ENCODE measurements at places on chromosomes 3 and 15. TPM values are rescaled to one million over a fixed set of nuclear protein-coding genes. Genes with fewer than 3 reads are reported as not detected.

DNA sequence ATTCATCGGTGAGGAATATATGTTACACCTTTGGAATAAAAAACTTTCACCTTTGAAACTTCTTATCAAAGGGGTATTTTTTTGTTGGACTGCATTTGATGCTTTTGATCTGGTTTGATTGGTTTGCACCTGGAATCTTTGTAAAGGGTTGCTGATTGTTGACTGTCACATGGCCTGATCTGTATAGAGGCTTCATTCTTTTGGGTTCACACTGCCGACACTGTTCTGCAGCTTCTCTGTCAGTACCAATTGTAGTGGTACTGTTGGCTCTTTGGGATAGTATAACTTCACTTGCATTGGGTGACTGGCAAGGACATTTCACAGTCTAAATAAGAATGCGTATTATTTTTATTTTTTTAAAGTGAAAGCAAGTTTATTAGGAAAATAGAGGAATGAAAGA is 155.7 kb downstream of the DOCK3 start:
- DNase-seq, result no peak

- no peak for DNase-seq
Measured at GRCh38 chr15:36797128-36797527, 217.7 kb downstream of the CDIN1 start.

GRCh38 chr3:11015369-11015768 is 22.8 kb downstream of the SLC6A1 start:
- no peak for DNase-seq

DNA sequence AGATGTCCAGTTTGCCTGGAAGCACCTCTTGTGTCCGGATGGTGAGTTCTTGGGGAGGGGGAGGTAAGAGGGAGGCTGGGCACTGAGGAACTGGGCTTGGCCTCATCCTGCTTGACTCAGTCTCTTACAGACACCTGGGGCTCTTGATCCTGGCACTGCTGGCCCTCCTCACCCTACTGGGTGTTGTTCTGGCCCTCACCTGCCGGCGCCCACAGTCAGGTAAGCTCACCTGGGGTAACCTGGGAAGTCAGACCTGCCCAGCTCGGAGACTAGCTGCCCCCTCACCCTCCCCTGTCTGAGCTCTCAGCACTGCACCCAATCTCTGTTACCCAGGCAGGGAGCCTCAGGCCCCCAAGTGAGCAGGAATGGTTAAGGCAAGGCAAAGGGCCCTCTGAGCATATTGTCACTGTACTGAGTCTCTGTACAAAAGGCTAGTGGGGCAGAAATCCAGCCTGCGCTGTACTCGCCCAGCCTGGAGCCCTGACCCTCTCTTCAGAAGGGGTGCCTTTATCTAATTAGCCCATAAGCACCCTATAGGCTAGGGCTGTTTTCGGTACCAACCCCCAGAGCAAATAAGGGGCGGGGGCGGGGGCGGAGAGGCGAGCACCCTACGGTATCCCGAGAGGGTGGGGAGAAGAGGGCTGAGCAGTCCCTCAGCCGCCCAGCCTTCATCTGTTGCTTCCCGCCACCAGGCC is 2.2 kb upstream of the IL17RC start:
- DNase-seq, result no peak

DNA sequence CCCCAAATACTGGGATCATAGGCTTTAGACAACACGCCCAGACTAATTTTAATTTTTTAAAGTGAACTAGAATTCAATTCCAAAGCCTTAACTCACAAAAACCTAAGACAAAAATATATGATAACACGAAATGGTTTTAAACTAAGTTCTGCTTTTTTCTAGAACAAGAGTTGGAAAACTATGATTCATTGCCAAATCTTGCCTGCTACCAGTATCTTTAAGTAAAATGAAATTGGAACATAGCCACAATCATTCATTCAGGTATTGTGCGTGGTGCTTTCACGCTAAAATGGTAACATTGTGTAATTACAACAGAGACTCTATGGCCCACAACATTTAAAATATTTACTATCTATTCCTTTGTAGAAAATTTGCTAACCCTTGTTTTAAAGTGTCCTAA is 488.0 kb upstream of the ZNF385D start:
- no peak for DNase-seq

GRCh38 chr3:50340448-50341329 is at the start of gene RASSF1:
TSS of gene RASSF1 (minus strand) at chr3:50340836. CDS start at chr3:50340805, 31 bp downstream.
- DNase-seq, result peak; percentile 42

GRCh38 chr3:11956781-11957180 is 47.4 kb upstream of the SYN2 start:
- DNase-seq, result no peak

GRCh38 chr3:151171145-151171757 is 31.8 kb downstream of the GPR171 start:
- no peak for DNase-seq

GRCh38 chr3:102248981-102249705 is 185.7 kb upstream of the ZPLD1 start:
- peak; percentile 64 for DNase-seq

- no peak for DNase-seq
Measured at GRCh38 chr15:98758224-98758623, 109.9 kb downstream of the IGF1R start.

GRCh38 chr15:62847900-62848489 is 194.6 kb upstream of the TPM1 start:
- peak; percentile 40 for DNase-seq

DNA sequence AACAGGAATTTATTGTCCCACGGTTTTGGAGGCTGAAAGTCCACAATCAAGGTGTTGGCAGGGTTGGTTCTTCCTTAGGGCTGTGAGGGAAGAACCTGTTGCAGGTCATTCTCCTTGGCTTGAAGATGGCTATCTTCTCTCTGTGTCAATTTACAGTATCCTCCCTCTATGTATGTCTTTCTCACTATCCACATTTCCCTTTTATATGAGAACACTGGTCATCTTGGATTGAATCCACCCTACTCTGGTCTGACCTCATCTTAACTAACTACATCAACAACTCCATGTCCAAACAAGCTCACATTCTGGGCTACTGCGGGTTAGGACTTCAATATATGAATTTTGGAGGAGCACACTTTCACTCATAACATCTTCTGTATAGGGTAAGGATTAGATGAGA is 61.9 kb downstream of the CLDN1 start:
- DNase-seq, result peak; percentile 29

DNA sequence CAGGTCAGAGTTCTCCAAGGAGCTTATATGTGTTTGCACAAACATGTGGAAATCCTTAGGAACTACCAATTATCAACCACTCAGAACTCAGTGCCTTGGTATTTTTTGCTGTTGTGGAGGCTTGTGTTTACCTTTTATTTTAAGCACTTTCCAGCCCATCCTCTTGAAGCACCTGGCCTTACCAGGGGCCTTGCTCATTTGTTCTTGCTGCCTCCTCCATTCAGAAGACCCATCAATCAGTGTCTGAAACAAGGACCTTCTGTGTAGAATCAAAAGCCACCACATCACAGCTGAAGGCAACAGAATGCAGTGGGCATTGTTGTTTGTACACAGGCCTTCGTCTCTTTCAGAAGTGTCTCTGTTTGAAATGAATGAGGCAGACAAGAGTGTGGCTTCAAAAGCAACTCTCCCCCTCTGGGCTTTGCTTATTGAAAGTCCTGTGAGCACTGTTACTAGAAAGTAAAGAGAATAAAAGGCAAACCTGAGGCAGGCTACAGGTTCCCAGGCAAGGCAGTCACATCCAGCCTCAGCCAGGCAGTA is 24.5 kb upstream of the LIPC start:
- DNase-seq, result no peak

DNA sequence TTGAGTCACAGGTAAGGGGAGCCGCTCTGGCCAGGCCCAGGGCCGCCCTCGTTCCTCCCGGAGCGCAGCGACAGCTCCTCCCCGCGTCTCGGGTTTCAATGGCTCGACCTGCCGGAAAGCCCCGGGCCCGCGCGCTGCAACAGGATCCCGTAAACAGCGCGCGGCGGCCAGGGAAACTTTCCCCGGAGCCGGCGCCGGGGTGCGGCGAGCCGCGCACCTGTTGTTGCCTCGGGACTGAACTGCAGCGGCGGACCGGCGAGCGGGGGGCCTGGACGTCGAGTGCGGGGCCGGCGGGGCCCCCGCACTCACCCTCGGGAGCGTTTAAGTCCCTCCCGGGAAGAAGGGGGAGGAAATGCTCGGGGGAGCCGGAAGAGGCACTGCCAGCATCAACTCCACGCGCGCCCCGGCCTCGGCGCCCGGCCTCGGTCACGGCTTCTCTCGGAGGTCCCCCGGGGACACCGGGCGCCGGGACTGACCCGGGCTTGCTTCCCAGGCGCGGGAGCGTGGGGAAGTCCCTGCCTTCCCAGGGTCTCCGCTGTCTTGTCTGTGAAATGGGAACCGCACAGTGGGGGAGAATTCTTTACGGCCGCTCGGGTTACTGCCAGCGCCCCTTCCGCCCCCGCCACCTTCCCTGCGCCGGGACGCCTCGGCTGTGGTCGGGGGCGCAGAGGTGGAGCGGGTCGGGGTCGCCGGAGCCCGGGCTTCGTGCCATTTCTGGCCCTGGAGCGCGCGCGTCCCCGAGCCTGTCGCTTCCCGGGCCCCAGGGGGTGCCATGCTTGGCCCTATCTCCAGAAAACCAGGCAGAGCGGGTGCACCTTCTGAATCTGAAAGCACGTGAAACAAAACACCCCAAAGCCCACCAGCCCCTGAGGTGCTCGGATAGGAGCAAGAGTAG is 7.5 kb upstream of the PGPEP1L start:
- peak; percentile 63 for DNase-seq

- DNase-seq, result no peak
Measured at GRCh38 chr3:160698599-160699195, 21.7 kb downstream of the ARL14 start.

DNA sequence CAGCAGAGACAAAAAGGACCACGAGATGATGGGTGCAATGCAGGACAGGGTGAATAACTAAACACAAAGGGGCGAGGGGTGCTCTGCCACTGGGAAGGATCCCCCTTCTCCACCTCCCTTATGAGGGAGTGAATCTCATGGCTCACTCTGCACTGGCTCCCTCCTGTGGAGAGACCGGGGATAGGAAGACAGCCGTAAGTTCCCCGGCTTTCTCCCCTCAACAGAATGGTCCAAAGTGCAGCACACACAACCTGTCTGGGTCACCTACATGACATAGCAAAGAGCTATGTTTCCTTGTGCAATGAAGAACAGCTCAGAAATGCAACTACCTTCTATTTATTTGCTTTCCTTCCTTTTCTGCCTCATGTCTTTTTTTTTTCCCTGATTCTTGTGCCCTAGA is 7.8 kb upstream of the ACSBG1 start:
- no peak for DNase-seq

GRCh38 chr3:23648326-23648995 is 157.3 kb upstream of the UBE2E1 start:
- DNase-seq, result no peak

DNA sequence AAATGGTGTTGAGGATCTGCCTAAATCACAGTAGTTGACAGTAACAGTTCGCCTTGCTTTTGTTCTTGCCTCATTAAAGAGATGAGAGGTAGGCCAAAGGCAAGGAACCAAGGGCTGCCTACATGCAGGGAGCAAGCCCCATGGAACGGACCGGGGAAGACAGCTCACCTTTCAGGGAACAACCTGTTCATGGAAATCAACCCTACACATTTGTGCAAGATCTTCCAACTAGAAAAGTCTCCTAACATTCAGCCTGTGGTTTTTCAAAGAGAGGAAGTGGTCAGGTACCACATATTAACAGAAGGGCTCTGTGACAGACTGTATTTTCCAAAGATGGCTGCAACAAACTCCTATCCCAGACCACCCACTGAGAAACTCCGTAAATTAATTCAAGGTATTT is 1031.8 kb upstream of the NR2F2 start:
- DNase-seq, result no peak

DNA sequence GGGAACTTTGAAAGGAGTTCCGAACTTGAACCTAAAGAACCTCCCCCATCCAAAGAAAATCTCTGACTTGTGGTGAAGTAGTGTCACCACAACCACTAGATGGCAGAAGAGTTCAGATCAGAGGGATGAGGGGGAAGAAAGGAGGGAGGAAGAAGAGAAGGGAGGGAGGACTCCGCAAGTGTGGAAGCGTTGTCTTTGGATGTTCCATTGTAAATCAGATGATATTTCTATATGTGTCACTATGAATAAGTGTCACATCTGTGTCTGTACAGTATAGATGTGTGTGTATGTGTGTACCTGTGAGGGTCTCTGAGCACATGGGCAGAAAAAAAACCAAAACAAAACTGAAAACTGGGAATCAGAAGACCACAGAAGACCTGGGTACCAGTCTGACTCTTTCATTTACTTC is 16.9 kb downstream of the SLC24A1 start:
- peak; percentile 69 for DNase-seq

Gene GRIP2
- under 0.01 TPM for total RNA-seq

Gene ISL2
- 0.26 TPM for total RNA-seq

Gene TMEM158
- 1.3 TPM for total RNA-seq

Gene DNAJB8
- not detected for total RNA-seq

Gene RTP1
- not detected for total RNA-seq

Gene CCDC54
- not detected for total RNA-seq

Gene TRIM59
- 5.8 TPM for total RNA-seq

Gene BFSP2
- not detected for total RNA-seq

Gene AP2M1
- total RNA-seq, result 262 TPM

Gene SPSB4
- total RNA-seq, result 0.26 TPM

Gene NBEAL2
- total RNA-seq, result 20.0 TPM

Gene DUOXA2
- not detected for total RNA-seq

Gene EPHA6
- 0.64 TPM for total RNA-seq

Gene AMT
- 2.2 TPM for total RNA-seq

Gene IL16
- 0.79 TPM for total RNA-seq

Gene CYP11A1
- not detected for total RNA-seq

Gene FAM107A
- total RNA-seq, result not detected
